Bone marrow (tissue), 2 donors: ENCODE measurements at places on chromosomes 6 and 20.

DNA sequence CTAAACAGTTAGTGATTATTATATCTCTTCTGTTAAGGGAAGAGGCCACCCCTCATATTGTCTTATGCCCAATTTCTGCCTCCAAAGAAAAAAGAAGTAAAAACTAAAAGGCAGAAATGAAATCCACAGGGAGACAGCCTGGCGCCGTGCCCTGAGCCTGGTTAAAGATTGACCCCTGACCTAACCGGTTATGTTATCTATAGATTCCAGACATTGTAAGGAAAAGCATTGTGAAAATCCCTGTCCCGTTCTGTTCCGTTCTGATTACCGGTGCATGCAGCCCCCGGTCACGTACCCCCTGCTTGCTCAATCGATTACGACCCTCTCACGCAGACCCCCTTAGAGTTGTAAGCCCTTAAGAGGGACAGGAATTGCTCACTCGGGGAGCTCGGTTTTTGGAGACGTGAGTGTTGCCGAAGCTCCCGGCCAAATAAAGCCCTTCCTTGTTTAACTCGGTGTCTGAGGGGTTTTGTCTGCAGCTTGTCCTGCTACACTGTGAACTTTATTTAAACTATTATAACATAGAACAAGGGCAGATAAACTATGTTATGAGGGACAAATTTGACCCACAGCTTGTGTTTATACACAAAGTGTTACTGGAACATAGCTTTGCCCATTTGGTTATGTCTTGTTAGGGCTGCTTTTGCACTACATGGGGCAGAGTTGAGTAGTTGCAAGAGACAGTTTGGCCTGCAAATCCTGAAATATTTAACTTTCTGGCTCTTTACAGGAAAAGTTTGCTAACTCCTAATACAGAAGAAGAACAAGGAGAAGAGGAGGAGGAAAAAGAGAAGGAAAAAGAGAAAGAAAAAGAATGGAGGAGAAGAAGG is 49.6 kb downstream of the CD24 start:
- DNase-seq = no peak

- DNase-seq = no peak
Observed at GRCh38 chr6:127484212-127484863, 25.1 kb upstream of the KIAA0408 start.

DNA sequence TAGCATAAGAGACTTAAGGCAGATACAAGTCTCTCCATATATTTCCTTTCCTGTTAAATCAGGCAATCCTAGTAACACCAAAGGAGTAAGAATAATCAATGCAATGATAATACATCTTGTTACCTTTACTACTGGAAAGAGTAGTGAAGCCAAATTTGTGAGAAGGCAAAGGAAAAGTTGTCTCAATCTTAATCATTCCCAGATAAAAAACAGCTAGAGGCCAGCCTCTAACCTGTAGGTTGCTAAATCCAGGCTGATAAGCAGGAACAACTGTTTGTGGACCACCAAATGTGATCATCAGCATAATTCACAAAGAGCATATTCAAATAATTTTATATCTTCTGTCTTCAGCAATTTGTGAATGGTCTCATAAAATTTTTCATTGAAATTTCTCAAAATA is 189.2 kb upstream of the ADGRB3 start:
- DNase-seq = no peak

GRCh38 chr6:165456286-165456685 is 146.9 kb upstream of the C6orf118 start:
- DNase-seq = no peak

DNA sequence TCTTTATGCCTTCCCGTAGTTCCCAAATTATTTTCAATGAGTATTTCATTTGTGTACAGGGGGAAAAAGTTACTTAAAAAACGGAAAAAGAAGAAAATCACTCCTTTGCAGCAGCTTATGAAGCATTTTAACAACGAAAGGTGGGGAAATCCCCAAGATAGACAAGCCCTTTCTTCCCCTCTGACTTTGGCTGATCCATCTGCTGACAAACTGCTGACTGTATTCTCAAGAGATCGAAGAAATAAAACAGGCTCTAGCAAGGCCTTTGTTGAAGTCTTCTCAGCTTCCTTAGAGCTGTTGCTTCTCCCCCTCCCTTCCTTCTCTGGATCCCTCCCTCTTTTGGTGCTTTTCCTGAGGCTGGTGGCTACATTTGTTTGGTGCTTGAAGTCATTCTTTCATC is 325.2 kb downstream of the NRN1 start:
- DNase-seq = no peak

DNA sequence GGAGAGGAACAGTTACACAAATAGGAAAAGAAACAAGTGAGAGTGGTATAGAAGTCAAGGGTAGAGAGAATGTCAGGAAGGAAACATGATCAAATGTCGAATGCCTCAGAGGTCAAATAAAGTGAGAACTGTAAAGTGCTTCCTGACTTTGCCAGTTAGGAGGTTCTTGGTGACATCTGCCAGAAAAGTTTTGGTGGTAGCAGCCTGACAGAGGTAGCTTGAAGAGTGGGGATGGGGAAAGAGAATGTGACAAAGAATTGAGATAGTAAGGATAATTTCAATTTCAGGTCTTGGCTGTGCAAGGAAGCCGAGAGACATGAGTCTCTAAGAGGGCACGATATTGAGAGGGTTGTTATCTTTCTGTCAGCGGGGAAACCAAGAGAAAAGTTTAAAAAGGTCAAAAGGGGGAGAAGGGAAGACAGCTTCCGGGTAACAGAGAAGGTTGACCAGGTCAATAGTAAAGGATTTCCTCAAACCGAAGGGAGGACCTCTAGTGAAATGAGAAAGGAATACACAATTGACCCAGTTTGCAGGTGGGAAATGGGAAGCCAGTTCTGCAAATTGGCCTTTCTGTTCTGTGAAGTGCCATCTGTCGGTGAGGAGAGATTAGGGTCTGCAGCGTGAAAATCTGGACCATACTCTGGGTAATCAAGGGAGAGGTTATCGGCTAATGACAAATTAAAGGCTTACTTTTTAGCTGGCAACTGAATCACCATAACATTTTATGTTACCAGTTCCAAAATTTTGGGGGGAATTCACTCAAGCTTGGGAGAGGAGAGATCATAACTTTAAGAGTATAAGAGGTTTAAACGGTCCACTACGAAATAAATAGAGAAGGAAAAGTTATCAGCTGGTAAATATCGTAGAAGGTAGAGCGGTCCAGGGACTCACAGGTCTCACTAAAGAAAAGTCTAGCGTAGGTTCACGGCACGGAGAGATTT is 973 bp upstream of the BRD2 start:
- DNase-seq = no peak

GRCh38 chr20:19408971-19409370 is 196.5 kb downstream of the SLC24A3 start:
- DNase-seq = no peak

DNA sequence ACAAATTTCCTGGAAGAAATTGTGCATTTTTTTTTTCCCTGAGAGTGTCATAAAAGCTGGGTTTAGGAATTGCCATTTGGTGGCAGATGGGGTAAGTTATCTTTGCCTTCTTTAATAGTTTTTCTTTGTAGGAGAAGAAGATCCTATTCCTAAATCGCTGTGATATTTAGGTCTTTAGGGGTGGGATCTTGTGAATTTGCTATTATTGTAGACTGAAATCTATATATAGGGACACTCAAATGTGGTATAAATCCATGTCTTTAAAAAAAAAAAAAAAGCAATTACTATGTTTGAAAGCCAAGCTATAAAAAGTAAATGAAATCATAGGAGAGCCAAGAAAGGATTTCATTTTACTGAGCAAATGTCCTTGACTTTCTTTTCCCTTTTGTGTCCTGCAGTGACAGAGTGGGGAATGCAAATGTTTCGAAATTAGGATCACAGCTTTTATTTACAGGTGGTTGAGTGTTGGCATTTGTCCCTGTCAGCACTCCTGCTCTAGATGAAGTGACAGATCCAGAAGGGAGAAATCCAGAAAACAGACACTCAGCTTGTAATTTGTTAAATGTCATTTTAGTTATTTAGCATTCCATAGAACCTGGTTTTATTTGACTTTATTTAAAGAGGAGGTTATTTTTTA is 29.4 kb downstream of the TIAM2 start:
- DNase-seq = no peak

GRCh38 chr20:10667077-10667401 is 6.8 kb downstream of the JAG1 start:
- no peak for DNase-seq

GRCh38 chr20:13174402-13174801 is 46.7 kb upstream of the ISM1 start:
- DNase-seq = no peak

GRCh38 chr6:80382811-80383210 is 276.3 kb downstream of the BCKDHB start:
- no peak for DNase-seq

GRCh38 chr20:47585087-47585747 is 83.5 kb downstream of the NCOA3 start:
- DNase-seq = no peak

- DNase-seq = no peak
Observed at GRCh38 chr6:133254552-133255228, 13.5 kb downstream of the EYA4 start.
